NCI-H1436 treated with DMSO at 0.1 percent for 48 hours (cell line): ENCODE measurements at places on chromosomes 4 and X.

GRCh38 chr4:169342159-169342860 lies 71.6 kb upstream of the SH3RF1 start:
- DNase-seq = no peak

- DNase-seq = no peak
Observed at GRCh38 chr4:112330921-112331320, 33.8 kb downstream of the ALPK1 start.

DNA sequence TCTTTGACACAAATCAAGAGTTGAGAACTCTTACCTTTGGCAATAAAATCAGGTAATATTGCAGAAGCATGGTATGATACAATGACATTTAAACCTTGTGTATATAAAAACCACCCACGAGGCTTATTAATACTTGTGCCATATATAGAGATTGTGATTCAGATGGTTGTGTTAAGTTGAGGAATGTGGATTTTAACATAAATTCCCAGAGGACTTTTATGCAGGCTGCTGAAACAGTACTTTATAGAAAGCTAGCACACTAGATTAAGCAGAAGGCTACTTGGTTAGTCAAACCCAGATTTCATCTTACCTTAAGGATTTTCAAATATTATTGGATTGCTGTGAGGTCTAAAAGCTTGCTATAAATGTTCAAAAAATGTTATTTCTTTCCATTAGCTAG lies 325.7 kb upstream of the PCDH10 start:
- DNase-seq = no peak

DNA sequence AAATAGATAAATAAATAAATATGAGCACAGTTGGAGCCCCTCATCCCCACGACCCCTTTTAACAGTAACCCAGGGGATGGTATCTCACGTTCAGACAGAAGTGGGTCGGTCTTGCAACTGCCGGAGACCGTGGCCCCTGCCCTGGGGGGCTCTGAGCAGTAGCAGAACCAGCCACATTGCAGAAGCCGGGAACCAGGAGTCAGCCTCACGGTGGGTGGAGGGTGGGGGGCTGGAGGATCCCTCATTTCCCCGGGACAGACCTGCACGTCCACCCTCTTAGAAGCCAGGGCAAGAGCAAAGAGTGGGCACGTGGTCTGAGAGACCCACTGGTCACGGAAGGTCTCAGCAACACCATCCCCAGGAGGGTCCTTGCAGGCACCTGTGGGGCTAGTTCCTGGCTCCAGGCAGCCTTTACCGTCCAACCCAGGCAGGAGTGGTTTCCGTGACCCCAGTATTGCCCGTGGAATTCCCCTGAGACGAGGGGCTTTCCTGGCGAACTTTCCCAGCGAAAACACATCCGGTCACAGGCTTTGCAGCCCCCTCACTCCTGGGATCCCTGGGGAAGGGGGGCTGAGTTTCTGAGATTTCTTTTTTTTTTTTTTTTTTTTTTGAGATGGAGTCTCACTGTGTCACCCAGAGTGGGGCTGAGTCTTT lies 8.8 kb upstream of the IL3RA start:
- DNase-seq = no peak

GRCh38 chr4:132063829-132064228 lies 1085.3 kb upstream of the PCDH10 start:
- DNase-seq = peak; percentile 23

DNA sequence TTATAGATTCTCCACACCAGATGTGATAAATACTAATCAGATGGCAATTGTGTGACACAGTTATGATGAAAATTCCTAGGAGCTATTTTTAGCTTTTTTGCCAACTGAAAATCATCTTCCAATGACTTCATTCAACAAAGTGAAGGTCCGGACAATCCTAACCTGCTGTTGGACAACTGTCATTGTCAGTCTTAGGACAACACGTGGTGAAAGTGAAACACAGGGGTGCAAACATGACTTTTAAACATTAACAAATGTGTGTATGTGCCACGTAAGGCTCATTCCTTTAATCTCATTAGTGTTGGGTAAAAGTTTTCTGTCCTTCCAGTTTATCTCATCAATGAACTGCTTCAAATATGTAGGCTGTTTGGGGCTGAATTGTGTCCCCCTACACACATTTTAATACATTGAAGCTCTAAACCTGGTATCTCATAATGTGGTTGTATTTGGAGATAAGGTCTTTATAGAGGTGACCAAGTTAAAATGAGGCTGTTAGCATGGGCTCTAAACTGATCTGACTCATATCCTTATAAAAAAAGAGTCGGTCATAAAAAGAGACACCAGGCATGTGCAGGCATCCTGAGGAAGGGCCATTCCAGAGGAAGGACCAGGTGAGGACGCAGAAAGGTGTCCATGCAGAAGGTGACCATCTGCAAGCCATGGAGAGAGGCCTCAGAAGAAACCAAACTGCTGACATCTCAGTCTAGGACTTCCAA lies 41.2 kb upstream of the SMAD1 start:
- DNase-seq = no peak

DNA sequence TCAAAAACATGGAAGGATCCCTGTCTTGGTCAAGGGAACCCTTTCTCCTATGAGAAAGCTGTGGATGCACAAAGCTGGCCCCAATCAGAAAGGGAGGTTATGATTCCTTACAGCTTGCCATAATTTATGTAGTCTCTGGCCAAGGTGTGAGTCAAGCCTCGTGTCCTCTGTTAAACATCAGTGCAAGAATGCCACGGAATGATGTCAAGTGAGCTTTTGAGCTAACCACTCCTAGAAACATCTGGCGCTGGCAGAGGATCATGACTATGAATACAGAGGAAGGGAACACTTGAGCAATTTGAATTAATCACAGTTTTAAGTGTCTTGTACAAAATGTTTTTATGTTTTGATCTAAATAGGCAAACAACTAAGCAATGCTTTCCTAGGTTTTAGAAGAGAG lies 51.5 kb upstream of the RAP2C start:
- DNase-seq = no peak

DNA sequence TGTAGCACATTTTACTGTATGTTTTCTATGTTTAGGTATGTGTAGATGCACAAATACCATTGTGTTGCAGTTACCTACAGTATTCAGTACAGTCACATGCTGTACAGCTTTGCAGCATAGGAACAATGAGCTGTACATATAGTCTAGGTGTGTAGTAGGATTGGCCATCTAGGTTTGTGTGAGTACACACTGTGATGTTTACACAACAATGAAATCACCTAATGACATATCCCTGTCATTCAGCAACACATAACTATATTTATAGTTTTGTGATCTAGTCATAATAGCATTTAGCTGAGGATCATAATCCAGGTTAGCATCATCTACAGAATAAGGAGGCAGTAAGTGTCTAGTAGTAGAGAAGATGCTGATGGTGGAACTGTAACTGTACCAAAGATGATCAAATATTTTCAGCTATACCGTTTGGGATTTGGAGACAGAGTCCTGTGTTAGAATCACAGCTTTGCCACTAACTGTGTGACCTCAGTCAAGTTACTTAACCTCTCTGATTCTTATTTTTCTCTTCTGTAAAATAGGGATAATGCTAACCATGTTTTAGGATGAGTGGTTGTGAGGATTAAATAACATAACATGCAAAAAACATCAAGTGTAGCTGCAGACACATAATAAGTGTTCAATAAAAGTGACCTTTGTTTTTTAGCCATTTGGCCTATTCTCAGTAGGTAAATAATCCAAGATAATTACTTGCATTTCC lies 73.3 kb downstream of the LIMCH1 start:
- no peak for DNase-seq

- no peak for DNase-seq
Observed at GRCh38 chrX:96538104-96538725, 146.4 kb upstream of the DIAPH2 start.

- DNase-seq = no peak
Observed at GRCh38 chrX:84717343-84717742, 215.1 kb upstream of the HDX start.

DNA sequence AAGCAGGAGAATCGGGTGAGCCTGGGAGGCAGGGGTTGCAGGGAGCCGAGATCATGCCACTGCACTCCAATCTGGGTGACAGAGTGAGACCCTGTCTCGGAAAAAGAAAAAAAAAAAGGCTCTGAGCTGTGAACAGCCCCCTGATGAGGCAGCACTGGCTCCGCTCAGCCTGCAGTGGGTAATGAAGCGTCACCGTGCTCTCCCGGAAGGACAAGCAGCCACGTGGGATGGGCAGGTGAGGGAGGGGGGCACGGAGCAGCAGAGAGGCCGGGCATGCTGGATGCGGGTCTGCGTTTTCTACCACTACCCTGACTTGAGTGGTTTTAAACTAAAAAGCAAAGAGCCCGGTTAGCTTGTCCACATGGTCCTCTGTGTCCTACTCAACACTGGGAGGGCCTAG lies 15.5 kb downstream of the TACC3 start:
- no peak for DNase-seq

- DNase-seq = no peak
Observed at GRCh38 chr4:26094076-26094475, 180.1 kb downstream of the SMIM20 start.

GRCh38 chr4:6716958-6717655 lies 1.1 kb downstream of the BLOC1S4 start:
- no peak for DNase-seq

- DNase-seq = no peak
Observed at GRCh38 chrX:21153503-21153902, 220.7 kb upstream of the CNKSR2 start.

- DNase-seq = no peak
Observed at GRCh38 chrX:45524296-45524695, 323.6 kb upstream of the DIPK2B start.

DNA sequence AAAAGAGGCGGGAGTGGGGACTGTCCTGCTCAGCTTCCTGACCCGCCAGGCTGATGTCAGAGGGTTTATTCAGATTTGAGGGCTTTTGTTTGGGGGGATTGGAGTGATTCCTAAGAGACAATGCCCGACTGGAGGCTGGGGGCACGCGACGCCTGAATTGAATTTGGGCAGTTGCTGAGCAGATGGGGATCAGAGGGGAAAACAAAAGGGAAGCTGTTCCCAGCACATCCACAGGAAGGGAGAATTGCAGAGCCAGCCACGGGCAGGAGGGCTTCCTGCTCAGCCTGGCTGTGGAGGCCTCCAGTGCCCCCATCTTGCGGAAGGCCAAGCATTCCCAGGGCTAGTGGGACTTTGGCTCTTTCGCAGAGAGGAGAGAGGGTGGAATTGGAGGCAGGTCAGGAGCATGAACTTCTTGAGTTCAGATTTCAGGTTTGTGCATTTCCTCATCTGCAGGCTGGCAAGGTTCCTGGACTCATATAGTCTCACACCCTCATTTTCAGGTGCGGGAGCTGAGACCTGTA lies 162.8 kb downstream of the NHS start:
- no peak for DNase-seq

- no peak for DNase-seq
Observed at GRCh38 chr4:6275351-6275750, 5.7 kb downstream of the WFS1 start.

DNA sequence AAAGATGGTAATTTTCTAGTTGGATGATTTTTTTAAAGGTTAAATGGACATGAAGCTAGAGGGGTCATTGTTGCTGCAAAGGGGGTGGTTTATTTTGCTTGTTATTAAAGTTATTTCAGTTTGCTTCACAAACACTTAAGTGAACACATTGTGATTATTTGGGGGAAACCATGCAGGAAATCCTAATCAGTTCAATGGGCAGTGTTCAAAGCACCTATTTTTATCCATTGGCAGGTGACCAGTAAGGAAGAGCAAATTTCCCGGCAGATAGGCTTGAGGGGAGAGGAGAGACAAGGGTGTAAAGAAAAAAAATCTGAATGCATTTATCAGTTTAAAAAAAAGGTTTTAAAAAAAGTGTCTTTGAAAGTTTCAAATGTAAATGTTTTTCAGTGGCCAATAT lies 17.6 kb downstream of the GPR174 start:
- DNase-seq = no peak

DNA sequence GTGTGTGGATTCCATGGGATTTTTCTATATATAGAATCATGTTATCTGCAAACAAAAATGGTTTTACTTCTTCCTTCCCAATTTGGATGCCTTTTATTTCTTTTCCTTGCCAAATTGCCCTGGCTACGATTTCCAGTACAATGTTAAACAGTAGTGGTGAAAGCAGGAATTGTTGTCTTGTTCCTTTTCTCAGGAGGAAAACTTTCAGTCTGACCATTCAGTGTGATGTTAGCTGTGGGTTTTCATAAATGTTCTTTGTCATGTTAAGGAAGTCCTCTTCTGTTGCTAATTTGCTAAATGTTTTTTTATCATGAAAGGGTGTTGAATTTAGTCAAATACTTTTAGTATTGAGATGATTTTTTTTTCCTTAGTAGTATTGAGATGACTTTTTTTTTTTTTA lies 10.9 kb downstream of the SAP30 start:
- DNase-seq = no peak

- no peak for DNase-seq
Observed at GRCh38 chrX:8726031-8726652, 5.8 kb downstream of the ANOS1 start.

DNA sequence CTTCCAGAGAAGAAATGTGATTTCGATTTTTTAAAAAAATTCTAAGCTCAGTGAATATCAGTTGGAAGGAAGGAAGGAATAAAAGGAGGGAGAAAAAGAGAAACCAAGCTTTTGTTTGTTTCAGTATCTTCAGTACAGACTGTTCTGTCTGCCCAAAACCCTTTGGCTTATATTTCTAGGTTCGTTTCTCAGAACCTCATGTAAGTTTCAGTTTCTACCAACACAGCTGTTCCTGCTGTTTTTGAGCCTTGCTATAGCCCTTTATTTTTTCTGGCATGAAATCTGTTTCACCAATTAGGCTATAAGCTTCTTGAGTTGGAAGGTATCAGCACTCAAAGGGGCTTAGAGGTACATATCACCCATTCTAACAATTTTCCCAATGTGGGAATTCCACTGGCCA lies 157.9 kb downstream of the GBA3 start:
- DNase-seq = no peak

GRCh38 chrX:50751091-50751490 lies 62.9 kb downstream of the SHROOM4 start:
- DNase-seq = no peak

DNA sequence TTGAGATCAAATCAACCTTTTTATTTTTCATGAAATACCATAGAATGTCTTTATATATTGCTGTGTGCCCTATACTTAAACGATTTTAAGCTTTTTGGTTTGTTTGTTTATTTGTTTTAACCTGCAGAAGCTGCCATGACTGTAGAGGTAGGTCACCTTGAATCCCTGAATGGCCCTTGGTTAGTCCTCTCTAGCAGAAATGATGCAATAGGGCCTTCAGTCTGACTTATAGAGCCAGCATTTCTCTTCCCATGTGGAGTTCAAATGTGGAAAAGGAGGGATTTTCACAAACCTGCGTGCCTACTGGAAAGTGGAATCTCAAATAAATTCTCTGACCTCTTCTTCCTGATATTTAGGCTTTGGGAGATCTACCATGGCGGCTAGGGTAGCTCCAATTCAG lies 327.9 kb downstream of the MAPK10 start:
- no peak for DNase-seq

GRCh38 chrX:1322393-1322792 lies 14.2 kb upstream of the IL3RA start:
- DNase-seq = no peak
